ENCODE measurements at places on chromosomes 13 and 19. TPM values are rescaled to one million over a fixed set of nuclear protein-coding genes. Genes with fewer than 3 reads are reported as not detected.

DNA sequence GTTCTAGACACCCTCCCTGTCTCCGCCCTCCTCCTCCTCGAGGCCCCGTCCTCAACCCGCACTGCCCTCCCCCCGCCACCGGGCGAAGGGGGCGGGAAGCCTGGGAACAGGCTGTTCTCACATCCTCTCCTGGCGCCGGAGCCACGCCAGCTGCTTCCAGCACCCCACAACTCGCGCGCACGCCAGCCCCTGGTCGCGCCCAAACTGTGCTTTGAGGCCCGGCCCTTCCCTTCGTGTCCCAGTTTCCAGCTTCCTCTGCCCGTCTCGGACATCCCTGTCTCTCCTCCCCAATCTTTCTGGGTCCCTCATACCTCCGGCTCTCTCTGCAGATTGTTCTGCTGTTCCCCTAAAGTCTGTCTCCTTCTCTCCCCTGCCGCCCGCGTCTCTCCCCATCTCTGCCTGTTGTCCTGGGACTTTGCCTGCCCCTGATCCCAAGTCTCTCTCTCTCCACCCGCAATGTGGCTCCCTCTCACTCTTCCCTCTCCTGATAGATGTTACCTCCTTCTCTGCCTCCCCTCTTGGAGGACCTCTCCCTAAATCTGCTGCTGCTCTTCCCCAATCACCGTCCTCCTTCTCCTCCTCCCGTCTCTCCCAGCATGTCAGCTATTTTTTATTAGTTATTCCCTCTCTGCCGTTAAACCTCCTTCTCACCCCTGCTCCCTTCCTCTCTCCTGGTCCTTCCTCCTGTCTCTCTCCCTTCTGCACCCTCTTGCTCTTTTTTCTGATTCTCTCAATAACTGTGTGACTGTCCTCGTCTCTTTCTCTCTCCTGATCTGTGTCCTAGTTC is 14.2 kb downstream of the DPF1 start:
- H3K4me1 ChIP-seq, result peaks cover 17% of the 10 kb centered on the region
- DNase-seq, result no peak
- H3K27ac ChIP-seq, result no peak overlapping the region
- no peak overlapping the region for H3K4me3 ChIP-seq
- H3K27me3 ChIP-seq, result peaks cover 46% of the 10 kb centered on the region

- H3K36me3 ChIP-seq, result no peaks in the 10 kb centered on the region
- H3K27ac ChIP-seq, result peak overlapping the region; percentile 73
- peak overlapping the region; percentile 87 for H3K4me3 ChIP-seq
- peak; percentile 79 for DNase-seq
These were observed 718 bp downstream of the CDK8 start for GRCh38 chr13:26254583-26255111.

GRCh38 chr19:34489175-34489574 is 7.6 kb downstream of the WTIP start:
- no peak for DNase-seq
- H3K4me1 ChIP-seq, result no peaks in the 10 kb centered on the region
- no peak overlapping the region for H3K4me3 ChIP-seq
- no peaks in the 10 kb centered on the region for H3K36me3 ChIP-seq

DNA sequence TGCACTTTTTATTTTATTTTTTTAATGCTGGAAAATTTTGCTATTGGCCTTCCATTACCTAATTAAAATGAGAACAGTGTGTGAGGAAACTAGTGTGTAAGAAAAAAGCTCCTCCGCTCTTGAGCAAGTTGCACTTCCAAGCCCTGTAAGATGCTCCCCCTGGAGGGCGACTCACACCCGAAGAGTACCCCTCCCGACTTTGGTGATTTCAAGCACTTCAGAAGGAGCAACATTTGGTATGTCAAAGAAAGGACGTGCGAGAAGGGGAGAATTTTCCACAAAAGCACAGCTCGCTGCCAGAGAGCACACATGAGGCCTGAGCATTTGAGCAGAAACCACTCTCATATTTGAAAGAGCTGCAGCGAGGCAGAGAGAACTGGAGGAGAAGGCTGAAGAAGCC is 504.4 kb downstream of the FGF9 start:
- DNase-seq, result no peak
- H3K4me3 ChIP-seq, result no peak overlapping the region
- H3K4me1 ChIP-seq, result no peaks in the 10 kb centered on the region
- H3K27me3 ChIP-seq, result no peaks in the 10 kb centered on the region
- no peak overlapping the region for H3K27ac ChIP-seq

DNA sequence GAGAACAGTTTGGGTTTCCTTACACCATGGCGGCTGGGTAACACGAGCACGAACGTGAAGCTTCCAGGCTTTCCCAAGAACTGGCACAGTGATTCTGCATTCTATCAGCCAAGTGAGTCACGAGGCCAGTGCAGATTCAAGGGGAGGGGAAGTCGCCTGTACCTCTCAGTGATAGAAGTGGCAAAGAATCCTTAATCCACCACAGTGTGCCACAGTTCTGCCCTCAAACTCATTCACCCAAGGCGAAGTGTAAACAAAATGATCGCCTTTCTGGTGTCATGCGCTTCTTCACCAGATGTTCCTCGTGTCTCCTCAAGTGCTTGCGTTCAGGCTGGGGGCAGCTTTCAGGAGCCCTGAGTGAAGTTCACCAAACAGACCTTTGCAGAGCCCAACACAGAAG is 24.9 kb upstream of the AMER2 start:
- no peak for DNase-seq
- no peak overlapping the region for H3K27ac ChIP-seq
- H3K27me3 ChIP-seq, result peaks cover 21% of the 10 kb centered on the region
- H3K4me1 ChIP-seq, result no peaks in the 10 kb centered on the region

- H3K27me3 ChIP-seq, result no peaks in the 10 kb centered on the region
- no peak overlapping the region for H3K4me3 ChIP-seq
- no peak overlapping the region for H3K27ac ChIP-seq
- peak; percentile 70 for DNase-seq
- peaks cover 4% of the 10 kb centered on the region for H3K4me1 ChIP-seq
- no peaks in the 10 kb centered on the region for H3K36me3 ChIP-seq
These were observed 16.3 kb downstream of the CILP2 start for GRCh38 chr19:19554074-19555023.

The TPGS1 gene
- 21.6 TPM for total RNA-seq

- no peaks in the 10 kb centered on the region for H3K27me3 ChIP-seq
- H3K36me3 ChIP-seq, result no peaks in the 10 kb centered on the region
- H3K27ac ChIP-seq, result no peak overlapping the region
- H3K4me1 ChIP-seq, result no peaks in the 10 kb centered on the region
These were observed 108.1 kb downstream of the OLFM4 start for GRCh38 chr13:53136554-53137215.

DNA sequence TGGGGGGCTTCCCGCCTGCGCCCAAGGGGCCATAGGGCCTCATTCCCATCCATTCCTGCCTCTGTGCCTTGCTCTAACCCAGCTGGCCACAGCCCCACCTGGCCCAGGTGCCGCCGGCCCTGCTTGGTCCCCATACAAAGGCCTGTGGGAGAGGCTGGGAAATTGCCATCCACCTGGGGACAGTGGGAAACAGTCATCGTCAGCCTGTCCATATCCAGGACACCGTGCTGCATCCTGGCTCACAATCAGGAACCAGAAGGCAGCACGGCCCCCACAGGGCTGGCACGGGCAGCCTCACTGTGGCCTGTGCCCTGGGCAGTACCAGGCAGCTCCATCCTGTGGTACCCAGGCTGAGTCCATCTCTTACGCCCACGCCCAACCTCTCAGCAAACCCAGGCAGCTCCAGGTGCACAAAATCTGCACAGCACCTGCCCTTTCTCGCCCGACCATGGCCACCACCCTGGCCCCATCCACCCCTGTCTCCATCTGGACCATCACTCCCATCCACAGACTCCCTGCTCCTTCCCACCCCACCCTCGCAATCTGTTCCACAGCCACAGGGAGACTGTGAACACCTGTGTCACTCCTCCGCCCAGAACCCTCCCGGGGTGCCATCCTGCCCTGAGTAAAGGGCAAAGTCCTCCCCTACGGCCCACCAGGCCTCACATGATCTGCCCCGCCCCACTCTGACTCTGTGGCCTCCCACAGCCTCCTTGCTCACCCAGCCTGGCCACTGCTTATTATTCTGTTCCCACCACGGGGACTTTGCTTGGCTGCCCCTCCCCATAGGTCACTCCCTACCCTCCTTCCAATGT is 21.1 kb upstream of the FBXO27 start:
- no peaks in the 10 kb centered on the region for H3K36me3 ChIP-seq
- H3K27me3 ChIP-seq, result no peaks in the 10 kb centered on the region
- no peak for DNase-seq
- no peak overlapping the region for H3K4me3 ChIP-seq
- no peak overlapping the region for H3K27ac ChIP-seq
- no peaks in the 10 kb centered on the region for H3K4me1 ChIP-seq

DNA sequence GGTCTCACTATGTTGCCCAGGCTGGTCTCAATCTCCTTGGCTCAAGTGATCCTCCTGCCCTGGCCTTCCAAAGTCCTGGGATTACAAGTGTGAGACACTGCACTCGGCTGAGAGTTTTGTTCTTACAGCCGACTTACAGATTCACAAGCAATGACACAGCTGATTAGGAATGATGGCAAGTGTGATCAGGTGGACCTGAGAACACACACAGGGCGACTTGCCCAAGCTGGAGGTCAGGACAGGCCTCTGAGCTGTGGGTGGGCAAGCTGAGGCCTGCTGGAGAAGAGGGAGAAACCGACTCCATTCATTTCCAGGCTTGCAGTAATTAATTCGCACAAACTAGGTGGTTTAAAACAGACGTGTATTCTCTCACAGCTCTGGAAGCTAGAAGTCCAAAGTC is 8.1 kb upstream of the ATG4D start:
- H3K36me3 ChIP-seq, result no peaks in the 10 kb centered on the region
- H3K4me1 ChIP-seq, result peaks cover 5% of the 10 kb centered on the region
- peaks cover 41% of the 10 kb centered on the region for H3K27me3 ChIP-seq

The PDX1 gene
- not detected for total RNA-seq

The PNPLA6 gene
- total RNA-seq, result 184 TPM

DNA sequence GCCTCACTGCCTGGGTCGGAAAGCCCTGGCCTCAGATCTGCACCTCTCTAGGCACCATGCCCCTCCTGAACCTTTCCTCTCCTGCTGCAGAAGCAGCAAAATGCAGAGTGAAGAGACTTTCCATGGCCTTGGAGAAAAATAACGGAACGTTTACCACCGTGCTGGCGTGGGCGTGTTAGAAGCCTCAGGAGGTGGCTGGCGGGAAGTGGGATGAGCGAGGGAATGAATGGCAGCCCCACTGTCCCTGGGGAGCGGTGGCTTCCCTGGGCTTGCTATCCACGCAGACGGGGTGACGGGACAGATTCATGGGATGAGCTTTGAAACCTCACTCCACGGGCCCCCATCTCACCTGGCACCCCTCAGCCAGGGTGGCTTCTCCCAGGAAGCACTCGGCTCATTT is 4.3 kb downstream of the TEX29 start:
- H3K36me3 ChIP-seq, result no peaks in the 10 kb centered on the region
- H3K27me3 ChIP-seq, result no peaks in the 10 kb centered on the region
- H3K4me1 ChIP-seq, result peaks cover 14% of the 10 kb centered on the region
- no peak overlapping the region for H3K4me3 ChIP-seq
- no peak overlapping the region for H3K27ac ChIP-seq
- DNase-seq, result no peak

DNA sequence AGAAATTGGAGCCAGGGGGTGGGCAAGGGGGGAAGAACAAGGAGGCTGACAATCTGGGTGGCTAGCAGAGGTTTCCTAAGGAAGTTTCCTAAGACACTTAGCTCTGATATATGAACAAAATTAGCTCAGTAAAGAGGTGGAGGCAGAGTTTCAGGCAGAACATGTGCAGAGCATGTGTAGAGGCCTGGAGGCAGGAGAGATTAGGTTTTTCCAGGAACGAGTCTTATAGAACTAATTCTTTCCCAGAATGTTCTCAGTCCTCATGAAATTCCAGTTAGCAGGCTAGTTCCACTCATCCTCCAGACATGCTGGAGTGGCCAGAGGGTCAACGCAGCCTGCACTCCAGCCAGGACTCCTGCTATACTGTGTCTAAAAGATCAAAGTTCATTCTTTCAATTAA is 184.7 kb downstream of the LACC1 start:
- no peak overlapping the region for H3K27ac ChIP-seq
- no peaks in the 10 kb centered on the region for H3K36me3 ChIP-seq
- no peak overlapping the region for H3K4me3 ChIP-seq

DNA sequence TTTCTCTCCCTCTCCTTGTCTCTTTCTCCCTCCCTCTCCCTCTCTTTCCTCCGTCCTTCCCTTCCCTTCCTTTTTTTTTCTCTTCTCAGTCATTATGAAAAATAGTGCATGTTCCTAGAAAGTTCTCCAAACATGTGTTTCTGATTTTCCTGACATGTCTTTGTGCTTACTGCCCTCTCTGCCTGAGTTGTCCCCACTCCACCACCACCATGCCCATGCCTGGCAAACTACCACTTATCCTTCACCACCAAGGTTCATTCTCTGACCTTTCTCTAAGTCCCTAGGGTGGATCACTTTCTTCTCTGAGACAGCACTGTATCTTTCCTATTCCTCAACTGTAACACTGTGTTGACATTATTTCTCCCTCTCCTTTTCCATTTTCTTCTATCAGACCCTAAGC is 98.2 kb downstream of the LACC1 start:
- peaks cover 2% of the 10 kb centered on the region for H3K27me3 ChIP-seq
- no peak for DNase-seq
- no peaks in the 10 kb centered on the region for H3K4me1 ChIP-seq
- no peak overlapping the region for H3K4me3 ChIP-seq
- H3K27ac ChIP-seq, result no peak overlapping the region

DNA sequence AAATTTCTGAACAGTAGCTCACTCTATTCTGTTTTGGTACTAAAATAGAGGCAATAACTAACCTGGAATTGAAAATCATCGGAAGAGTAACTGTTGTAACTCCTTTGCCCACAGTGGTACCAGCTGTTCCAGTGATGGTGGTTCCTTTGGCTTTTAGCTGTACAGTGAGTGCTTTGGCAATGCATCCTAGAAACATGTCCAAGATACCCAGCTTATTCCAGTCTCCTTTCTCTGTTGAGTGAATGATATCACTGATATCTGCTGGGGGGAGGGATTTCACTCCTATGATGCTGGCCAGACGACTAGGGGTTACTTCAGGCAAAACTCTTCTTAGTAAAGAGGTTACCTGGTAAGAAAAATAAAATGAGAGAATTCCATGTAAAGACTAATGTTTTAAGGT is 40.6 kb upstream of the FBXL3 start:
- DNase-seq, result no peak
- H3K27me3 ChIP-seq, result no peaks in the 10 kb centered on the region
- peaks cover 33% of the 10 kb centered on the region for H3K36me3 ChIP-seq
- H3K27ac ChIP-seq, result no peak overlapping the region
- H3K4me3 ChIP-seq, result no peak overlapping the region
- H3K4me1 ChIP-seq, result no peaks in the 10 kb centered on the region

- H3K27ac ChIP-seq, result no peak overlapping the region
- no peak for DNase-seq
- no peaks in the 10 kb centered on the region for H3K4me1 ChIP-seq
- H3K36me3 ChIP-seq, result no peaks in the 10 kb centered on the region
These were observed 165.2 kb downstream of the URI1 start for GRCh38 chr19:30107251-30107650.

Data from activated CD8-positive, alpha-beta memory T cell treated with anti-CD3 and anti-CD28 coated beads, Interleukin-2, amount 10 ng/mL, durations not matched to agents 7 days and 5 days (primary cell).